ENCODE measurements at places on chromosomes 4 and X. TPM values are rescaled to one million over a fixed set of nuclear protein-coding genes. Genes with fewer than 3 reads are reported as not detected.

- no peaks in the 10 kb centered on the region for H3K27me3 ChIP-seq
- H3K27ac ChIP-seq, result no peak overlapping the region
- H3K36me3 ChIP-seq, result no peaks in the 10 kb centered on the region
- H3K4me1 ChIP-seq, result no peaks in the 10 kb centered on the region
Measured at GRCh38 chr4:62133977-62134376, 933.9 kb downstream of the ADGRL3 start.

- no peak overlapping the region for H3K27ac ChIP-seq
- H3K4me3 ChIP-seq, result no peak overlapping the region
- no peaks in the 10 kb centered on the region for H3K36me3 ChIP-seq
- no peak for DNase-seq
- H3K27me3 ChIP-seq, result no peaks in the 10 kb centered on the region
Measured at GRCh38 chrX:578531-578930, 52.1 kb upstream of the SHOX start.

DNA sequence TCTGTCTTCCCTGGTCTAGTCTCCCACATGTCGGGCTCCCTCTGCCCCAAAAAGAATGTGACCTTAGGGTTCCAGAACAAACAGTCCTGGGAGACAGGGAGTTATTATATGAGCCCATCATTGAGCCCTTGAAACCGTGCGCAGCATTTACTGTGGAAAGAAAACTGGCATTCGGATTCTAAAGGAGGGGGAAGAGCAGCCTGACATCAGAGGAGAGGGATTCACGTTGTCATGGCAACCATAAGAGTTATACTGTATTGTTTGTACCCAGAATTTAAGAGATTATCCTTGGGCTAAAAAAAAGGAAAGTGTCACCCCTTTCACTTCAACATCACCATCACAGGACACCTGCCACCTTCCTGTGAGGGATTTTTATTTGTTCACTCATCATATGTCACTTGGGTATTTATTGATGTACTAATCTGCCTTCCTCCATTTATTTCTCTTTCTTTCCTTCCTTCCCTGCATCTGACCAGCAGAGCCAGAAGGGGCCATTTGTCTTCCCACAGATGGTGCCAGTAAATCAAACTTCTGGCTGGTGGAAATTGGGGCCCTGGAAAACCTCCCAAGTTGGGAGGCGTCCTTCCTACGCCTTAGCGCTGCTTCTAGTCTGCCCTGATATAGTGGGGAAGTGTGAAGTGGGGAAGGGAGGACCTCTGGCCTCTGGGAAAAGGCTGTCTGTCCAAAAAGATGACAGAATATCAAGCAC, 64.9 kb upstream of the FRMPD3 start:
- H3K4me3 ChIP-seq, result no peak overlapping the region
- H3K27me3 ChIP-seq, result peaks cover 22% of the 10 kb centered on the region
- H3K4me1 ChIP-seq, result peaks cover 7% of the 10 kb centered on the region
- no peak for DNase-seq
- no peaks in the 10 kb centered on the region for H3K36me3 ChIP-seq

DNA sequence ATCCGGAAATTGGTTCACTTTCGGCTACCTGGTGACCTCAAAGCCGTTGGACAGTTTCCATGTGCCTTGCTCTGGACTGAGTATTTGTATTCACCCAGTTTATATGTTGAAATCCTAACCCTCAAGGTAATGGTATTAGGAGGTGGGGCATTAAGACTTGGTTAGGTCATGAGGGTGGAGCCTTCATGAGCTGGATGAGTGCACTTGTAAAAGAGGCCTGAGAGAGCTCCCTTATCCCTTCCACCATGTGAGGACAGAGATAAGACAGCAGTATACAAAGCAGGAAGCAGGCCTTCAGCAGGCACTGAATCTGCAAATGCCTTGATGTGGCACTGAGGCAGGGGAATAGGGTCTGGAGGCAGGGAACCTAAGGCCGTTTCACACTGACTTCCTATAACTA, 5.3 kb upstream of the OPHN1 start:
- H3K27me3 ChIP-seq, result peaks cover 37% of the 10 kb centered on the region
- H3K36me3 ChIP-seq, result no peaks in the 10 kb centered on the region
- H3K27ac ChIP-seq, result no peak overlapping the region
- DNase-seq, result no peak
- H3K4me1 ChIP-seq, result peaks cover 11% of the 10 kb centered on the region

Gene MAGED4
- total RNA-seq, result 0.32 TPM

Gene CCKAR
- not detected for total RNA-seq

Gene HMGN5
- total RNA-seq, result 4.0 TPM

Gene STK26
- 49.7 TPM for total RNA-seq

Measured in activated CD8-positive, alpha-beta memory T cell treated with anti-CD3 and anti-CD28 coated beads, Interleukin-2, amount 10 ng/mL, durations not matched to agents 7 days and 5 days (primary cell).